ENCODE measurements at places on chromosomes 12 and 14.

DNA sequence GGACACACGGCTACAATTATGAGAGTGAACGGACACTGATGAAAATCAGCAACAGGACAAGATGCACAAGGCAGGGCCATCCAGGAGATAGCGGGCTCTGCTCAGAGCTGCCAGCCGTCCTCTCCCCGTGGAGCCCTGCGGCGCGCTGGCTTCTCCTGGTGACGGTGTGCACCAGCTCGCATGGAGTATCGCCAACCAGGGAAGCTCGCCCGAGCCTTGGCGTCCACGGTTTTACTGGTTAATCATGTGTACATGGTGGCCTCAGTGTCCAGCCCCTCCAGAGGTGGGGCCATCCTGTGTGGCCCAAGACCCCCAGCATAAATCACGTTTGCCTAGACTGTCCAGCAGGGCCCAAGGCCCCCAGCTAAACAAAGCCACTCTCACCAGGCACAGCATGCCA, 31.2 kb upstream of the DYNC1H1 start:
- DNase-seq: no peak

DNA sequence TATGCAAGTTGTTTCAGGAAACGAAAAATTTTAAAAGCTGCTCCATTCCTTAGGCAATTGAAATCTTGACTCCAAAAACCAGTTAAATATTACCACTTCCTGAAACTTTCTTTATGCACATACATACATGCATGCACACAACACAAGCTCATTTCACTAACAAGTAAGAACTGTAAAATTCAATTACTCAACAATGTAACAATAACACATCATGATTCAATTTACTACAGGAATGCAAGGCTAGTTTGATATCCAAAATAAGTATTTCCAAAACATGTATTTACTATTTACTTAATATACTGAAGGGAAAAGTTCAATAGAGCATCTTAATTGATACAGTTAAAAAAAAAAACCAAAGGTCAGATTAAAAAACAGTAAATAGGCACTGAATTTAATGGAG, 19.6 kb downstream of the NAP1L1 start:
- DNase-seq: no peak

- DNase-seq: no peak
These were observed 30.8 kb downstream of the KIF26A start for GRCh38 chr14:104169005-104169698.

DNA sequence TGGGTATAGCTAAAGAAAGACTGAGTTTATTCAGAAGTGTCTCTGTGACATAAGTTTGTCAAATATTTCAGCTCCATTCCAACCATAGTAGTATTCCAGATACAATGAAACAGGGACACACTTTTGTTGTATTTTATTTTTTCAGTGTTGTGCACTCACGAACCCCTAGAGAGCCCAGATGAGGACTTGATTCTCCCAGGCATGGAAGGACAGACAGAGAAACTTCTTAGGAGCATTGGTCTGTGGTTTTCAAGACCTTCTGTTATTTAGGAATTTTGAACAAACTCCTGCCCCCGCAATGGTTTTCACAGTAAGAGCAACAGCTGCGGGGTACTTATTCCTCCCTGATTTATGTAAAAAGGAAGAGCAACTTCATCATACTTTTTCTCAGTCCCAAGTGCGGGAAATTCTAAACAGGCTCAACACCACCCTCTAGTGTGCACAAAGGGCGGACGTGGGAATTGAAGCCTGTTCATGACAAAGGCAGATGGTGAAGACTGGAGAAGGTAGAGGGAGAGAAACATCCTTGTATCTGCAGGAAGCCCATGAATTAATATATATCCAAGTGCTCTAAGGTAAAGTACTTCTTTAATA, 147.6 kb downstream of the PAH start:
- DNase-seq: peak; percentile 10

DNA sequence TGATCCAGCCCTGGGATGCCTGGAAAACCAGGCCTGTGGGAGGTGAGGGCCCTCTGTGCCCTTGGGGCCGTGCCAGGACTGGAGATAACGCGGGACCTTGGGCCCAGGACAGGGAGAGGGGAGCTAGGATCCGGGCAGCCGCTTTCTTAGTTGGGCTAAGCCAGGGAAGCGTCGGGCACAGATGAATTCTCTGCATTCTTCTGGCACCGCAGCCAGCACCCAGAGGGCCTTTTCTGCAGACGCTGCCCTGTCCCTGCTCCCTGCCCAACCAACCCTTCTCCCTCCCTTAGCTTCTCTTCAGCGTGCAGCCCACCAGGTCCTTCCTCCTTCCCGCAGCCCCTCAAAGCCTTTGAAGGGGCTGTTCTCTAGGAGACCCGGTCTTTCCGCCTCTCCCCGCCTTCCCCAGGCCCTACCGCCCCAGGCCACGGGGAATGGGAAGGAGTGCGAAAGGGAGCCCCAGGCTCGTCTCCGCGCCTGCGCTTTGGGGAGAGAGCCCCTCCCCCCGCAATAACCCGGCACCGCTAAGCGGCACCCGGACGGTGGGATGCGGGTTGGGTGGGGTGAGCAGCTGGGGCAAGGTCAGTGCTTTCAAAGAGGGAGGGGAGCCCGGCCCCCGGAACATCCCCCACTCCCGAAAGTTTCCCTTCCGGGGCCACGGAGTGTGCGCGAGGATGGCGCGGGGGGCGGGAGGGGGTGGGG, 663 bp downstream of the NCKAP5L start:
- no peak for DNase-seq

GRCh38 chr14:59829469-59830337, 40.9 kb downstream of the RTN1 start:
- no peak for DNase-seq

- DNase-seq: no peak
These were observed 613.4 kb upstream of the ATP2B1 start for GRCh38 chr12:90322006-90322405.

GRCh38 chr12:92547906-92548305, 154.9 kb upstream of the PLEKHG7 start:
- no peak for DNase-seq

DNA sequence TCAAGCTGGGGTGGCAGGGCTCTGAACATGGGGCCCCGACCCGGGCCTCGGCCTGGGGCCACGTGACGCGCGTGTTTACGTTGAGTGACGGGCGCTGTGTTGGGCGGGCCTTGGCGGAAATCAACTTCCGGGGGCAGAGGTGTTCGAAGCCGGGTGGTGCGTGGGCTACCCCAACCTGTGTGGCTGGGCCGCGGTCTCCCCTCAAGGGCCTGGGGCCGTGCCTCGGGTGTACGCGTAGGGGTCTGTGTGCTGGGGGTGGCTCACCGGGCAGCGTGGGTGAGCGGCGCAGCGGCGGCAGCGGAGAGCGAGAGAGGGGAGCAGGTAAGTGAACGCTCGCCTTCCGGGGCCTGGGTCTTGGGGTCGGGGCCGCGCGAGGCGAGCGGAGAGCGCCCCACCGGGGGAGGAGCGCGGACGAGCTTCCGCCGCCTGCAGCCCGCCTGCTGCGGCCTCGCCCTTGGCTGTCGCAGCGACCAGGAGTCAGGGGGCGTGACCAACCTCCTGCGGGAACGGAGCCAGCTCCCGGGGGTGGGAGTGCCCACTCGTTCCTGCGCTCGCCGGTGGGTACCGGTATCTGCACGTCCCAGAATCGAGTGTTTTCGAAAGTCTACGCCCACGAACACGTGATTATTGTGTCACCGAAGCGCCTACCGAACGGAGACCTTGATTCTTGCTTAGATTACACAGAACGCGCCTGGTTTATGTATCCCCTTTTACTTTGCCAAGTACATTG, at the start of gene CCDC91:
TSS of gene CCDC91 (plus strand) at position 136 of the 730 bp plus-strand sequence. CDS start 66,760 bp downstream, outside the sequence.
- peak; percentile 55 for DNase-seq

GRCh38 chr12:131603939-131604795, 106.7 kb upstream of the SFSWAP start:
- no peak for DNase-seq

- DNase-seq: no peak
These were observed 990 bp downstream of the FERMT2 start for GRCh38 chr14:52949711-52950409.

- no peak for DNase-seq
These were observed 207.1 kb downstream of the APAF1 start for GRCh38 chr12:98852181-98852580.

GRCh38 chr12:63753743-63754142, 26.0 kb upstream of the RXYLT1 start:
- DNase-seq: no peak

- no peak for DNase-seq
These were observed 993.5 kb downstream of the SLC6A15 start for GRCh38 chr12:83919081-83919480.

DNA sequence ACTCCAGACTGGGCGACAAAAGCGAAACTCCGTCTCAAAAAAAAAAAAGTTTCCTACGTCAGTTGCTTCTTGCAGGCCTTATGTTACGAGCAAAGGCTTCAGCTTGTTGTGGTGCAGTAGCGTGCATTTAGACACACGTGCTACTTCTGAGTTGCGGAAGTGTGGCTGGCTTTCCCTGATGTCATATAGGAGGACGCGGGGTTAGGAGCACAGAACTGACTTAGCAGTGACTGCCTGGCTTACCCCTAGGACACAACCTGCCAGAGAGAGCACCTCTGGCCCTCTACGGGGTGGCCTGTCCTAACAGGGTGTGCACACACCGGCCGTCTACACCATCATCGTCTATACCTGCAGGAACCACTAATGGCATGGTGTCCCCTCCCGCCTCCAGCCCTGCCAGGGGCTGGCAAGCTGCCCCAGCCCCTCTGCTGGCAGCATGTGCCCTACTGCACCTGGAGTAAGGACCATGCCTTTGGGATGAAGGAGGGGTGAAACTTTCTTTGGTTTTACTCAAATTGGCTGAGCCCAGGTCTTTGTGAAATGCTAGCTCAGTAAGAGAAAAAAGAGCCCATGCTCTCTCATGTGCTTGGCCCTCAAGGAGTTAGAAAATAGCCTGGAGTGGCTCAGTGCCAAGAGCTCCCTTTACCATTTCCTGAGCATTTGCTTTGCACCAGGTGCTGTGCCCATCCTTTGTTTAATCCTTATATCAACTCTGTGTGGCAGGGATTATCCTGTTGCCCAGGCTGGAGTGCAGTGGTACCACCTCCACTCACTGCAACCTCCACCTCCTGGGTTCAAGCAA, 1.7 kb upstream of the GPR68 start:
- DNase-seq: no peak

DNA sequence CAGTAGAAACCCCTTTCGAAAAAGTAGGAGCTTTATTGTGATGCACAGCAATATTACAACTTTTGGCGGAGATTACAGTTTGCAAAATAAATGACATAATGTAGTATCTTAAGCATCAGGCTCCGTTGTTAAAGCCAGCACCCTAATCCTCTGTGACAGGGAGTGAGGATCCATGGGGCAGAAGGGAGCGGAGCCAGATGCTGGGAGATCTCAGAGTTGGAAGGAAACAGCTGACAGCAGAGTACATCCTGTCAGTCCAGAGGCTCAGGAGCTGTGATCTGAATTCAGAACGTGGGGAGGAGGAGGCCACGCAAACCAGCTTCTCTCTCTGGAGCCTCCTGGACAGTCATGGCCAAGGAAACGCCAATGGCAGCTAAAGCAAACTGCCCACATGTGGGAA, 55.7 kb downstream of the TMTC1 start:
- no peak for DNase-seq

DNA sequence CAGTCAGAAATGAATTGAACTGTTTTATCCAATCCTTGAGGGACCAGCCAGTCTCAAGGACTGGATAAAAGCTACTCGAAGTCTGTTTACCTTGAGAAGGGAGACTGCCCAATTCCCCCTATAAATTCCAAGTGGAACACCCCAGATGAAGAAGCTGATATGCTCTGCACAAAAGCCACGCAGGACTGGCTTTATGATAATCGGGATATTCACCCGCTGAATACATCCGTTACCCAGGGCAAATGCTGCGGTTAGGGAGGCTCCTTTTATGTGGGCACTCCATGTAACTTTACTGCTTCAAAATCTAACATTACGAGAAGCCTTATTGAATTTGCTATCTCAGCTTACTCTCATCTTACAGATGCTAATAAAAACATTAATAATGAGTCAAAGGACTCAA, 119.1 kb downstream of the DENND5B start:
- no peak for DNase-seq

- DNase-seq: peak; percentile 85
These were observed at the start of gene EIF2B2 for GRCh38 chr14:75002392-75003249. Gene EIF2B2 (plus strand): TSS chr14:75002921. CDS start chr14:75002991, 70 bp downstream.

- DNase-seq: no peak
These were observed 668 bp downstream of the MRPS35 start for GRCh38 chr12:27711317-27711682.

DNA sequence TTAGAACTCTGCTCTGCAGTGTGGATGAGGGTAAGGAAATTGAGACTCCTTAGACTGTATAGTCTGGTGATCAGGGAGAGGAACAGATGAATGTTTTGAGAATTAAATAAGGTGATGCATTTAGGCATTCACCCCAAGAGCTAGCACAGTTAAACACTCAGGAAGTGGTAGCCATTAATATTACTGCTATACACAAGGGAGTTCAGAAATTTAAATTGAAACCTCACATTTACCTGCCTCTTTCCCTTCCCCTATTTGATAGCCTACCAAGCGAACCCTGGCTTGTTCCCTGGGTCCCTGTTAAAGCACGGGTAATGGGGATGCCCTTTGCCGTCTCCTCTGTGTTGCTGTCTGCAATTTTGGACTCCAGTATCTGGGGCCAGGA, 18.2 kb downstream of the WNT5B start:
- DNase-seq: no peak

DNA sequence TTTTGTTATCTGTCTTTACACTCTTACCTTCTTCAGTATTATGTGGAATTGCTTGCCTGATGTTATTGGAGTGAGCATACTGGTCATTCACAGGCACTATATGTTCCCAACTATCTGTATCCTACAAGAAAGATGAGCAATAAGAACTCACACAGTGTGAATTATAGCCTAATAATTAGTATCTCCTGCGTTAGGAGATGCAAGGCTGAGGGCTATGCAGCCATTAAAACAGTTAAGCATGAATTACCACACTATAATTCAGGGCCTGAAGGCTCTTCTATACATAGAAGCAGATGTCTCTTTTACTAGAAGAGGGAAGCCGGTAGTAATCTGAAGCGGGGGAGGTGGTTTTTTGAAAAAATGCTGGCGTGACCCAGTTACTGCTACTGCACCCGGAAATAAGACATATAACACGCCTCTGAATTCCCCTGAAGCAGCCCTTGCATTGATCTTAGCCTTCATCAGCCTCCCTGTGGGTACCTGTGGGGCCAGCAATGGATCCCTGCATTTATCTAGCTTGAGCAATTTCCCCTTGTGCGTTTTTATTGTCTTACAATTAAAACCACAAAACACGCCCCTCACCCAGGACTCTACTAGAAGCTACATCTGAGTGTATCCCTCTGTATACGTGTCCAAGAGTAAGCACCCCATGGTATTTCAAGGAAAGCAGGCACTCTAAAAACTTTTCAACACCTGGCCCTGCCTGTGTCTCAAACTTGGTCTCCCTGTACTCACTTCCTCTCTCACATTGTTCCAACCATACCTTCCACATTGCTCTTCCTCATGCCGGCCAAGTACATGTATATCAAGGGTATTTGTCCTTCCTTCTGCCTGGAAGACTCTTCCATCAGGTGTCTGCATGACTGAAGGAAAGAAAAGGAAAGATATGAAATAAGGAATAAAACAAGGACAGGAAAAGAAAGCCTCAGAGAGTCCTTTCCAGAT, 210.9 kb upstream of the ARID2 start:
- DNase-seq: no peak

GRCh38 chr12:112900298-112901145, 6.2 kb upstream of the OAS1 start:
- DNase-seq: no peak
